ENCODE measurements at places on chromosomes 12 and 14.

- no peak for DNase-seq
These were observed 884 bp downstream of the GPD1 start for GRCh38 chr12:50104417-50105366.

- DNase-seq = no peak
These were observed 254.4 kb upstream of the SFSWAP start for GRCh38 chr12:131456301-131457027.

GRCh38 chr12:121520586-121521086 lies 60.2 kb downstream of the KDM2B start:
- DNase-seq = no peak

- DNase-seq = no peak
These were observed 72.5 kb upstream of the NOS1 start for GRCh38 chr12:117433878-117434277.

GRCh38 chr12:32148372-32148771 lies 41.7 kb downstream of the BICD1 start:
- no peak for DNase-seq

DNA sequence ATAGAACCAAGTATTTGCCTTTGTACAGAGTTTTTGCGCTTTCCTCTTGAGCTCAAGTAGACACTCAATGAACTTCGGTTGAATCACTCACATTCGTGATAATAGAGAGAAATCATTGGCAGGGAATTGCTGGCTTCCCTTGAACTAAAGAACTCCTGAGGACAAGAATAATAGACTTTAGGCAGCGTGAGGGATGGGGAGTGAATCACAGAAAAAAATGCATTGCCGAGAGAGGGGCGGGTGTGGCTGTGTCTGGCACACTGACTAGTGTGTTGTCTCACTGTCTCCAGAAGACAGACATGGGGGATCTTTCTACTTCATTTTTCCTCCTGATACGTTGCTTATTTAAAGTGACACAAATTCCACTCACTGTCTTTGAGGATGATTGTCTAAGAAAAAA lies 805.2 kb downstream of the BCL11B start:
- no peak for DNase-seq

- DNase-seq = no peak
These were observed 376.0 kb downstream of the LRIG3 start for GRCh38 chr12:58544281-58544680.
